ENCODE measurements at places on chromosomes 6 and 20.

DNA sequence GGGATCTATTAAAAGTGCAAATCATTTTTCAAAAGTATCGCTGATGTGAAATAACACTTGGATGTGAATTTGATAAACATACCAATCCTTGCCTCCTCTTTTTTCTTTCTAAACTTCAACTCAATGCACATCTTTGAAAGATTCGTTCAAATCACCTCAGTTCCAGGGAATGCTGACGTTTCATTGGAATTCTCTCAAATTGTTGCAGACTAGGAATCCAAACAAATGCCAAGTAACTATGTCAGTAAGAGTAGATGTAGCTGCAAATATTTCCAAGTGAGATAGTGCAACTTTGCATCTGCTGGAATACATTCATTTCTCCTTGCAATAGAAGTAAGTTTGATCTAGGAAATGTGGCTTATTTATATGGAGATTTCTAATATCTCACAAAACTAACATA, 220.7 kb downstream of the FUT9 start:
- DNase-seq: no peak

GRCh38 chr6:158715330-158716311, 65.8 kb downstream of the SYTL3 start:
- DNase-seq: no peak

- DNase-seq: no peak
These were observed 32.4 kb upstream of the GFOD1 start for GRCh38 chr6:13519839-13520238.

- no peak for DNase-seq
These were observed 146.7 kb downstream of the TTLL2 start for GRCh38 chr6:167471548-167471930.

GRCh38 chr6:30781395-30781742, 37.0 kb upstream of the IER3 start:
- DNase-seq: no peak

DNA sequence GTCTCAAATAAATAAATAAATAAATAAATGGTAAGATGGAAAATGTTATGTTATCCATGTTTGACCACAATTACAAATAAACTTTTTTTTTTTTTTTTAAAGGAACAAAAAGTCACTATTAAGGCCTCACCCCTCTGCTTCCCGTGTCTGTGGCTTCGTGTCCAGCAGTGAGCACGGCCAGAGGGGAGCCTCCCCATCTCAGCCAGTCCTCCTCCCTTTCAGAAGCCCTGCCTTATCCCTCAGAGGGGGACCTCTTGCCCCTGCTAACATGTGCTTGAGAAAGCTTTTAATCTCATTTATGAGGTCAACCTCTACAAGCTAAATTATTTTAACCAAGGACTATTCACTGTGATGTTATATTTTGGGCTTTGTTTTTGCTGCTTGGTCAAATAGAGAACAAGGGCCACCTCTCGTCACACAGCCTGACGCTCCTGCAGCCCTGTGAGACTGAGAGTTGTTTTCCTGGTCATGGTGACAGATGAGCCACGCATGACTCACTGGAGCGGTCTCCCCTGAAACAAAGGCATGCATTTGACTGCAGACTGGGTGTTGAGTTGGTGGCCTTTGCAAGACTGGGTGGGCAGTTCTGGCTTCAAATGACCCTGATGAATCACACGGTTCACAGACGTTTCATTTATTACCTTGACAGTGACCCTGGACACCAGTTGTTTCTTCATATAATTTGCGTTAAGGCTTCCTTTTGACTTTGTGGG, 131.8 kb downstream of the TIAM2 start:
- peak; percentile 46 for DNase-seq

DNA sequence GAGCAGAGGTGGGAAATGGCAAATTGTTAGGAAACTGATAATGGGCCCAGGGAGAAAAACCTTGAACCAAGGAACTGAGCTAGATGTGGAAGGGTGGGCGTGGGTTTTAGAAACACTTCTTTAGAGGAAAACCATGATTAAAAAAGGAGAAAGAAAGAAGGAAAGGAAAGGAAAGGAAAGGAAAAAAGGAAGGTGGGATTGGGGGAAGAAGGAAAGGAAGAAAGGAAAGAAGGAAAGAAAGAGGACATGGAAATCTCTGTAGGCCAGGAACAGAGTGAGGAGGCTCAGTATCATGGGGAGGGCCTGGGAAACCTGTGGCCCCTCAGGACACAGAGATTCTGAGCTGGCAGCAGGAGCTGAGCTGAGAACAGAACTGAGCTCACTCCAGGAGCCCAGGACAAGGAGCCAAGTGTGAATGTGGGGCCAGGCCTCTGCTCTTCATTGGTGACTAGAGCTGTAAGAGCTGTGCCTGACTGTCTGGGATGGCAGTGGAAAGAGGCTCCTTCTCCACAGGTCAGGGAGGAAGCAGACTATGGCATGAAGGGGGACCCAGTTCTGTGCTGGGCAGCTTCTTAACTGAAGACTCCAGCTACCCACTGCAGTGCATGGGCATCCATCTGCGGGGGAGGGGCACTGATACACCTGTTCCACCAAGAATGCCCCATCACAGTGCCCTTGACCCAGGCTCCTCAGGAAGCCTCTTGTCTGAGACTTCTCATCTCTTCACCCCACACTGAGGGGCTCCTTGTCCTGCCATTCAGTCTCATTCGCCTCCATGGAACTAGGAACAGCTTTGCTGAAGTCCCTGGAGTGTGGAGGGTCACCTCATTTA, 116.1 kb upstream of the BACH2 start:
- no peak for DNase-seq

- no peak for DNase-seq
These were observed 216.2 kb downstream of the CD83 start for GRCh38 chr6:14333556-14334305.

GRCh38 chr20:20630551-20630950, 81.9 kb downstream of the RALGAPA2 start:
- no peak for DNase-seq

DNA sequence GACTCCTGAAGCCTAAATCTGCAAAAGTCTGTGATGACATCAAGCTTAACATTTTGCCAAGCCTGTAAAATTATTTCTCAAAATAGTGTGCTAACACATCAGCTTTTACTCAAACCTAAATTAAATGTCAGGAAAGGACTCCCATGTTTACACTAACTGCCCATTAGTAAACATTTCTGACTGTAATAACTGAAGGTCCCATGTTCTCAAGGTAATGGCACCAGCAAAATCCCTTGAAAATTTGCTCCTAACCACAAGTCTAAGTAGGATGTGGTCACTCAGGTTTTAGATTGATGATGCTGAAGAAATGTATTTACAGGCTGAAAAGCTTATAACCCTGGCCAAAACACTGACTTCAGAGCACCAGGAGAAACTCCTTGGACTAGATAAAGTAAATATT, 33.0 kb downstream of the BACH2 start:
- no peak for DNase-seq

- no peak for DNase-seq
These were observed 172.6 kb downstream of the BMP2 start for GRCh38 chr20:6940048-6940447.

DNA sequence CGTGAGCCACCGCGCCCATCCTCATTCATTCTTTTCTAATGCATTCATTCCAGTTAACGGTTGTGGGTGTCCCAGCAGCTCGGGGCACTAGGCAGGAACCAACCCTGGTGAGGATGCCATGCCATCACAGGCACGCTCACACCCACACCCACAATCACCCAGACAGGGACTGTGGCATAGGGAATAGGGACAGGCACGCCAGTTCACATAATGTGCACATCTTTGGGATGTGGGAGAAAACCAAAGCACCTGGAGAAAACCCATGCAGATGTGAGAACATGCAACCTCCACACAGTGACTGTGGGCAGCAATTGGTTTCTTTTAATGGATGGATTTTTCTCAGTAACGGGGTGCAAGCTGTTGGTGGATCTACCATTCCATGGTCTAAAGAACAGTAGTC, 64.3 kb downstream of the IRF4 start:
- no peak for DNase-seq

DNA sequence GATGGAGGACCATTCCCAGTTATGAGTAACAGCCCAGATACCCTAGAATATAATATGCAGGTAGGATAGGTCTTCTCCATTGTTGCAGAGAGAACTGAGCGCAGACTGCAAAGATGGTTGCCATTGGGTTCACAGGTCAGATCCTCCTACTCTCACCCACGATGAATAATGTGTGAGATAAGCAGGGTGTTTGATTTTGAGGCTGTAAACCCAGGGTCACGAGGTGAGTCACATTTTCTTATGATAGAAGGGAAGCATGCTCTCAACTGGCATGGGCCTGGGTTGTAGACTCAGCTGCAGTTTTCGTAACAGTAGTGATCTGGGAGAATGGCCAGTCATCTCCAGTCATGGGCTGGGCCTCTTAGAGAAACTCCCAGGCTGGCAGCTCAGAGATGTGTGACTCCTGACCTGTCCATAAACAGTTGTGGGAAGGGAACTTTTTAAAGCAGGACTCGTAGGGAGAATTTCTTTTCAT, 74.2 kb downstream of the CD164 start:
- no peak for DNase-seq

Data from activated T-helper 9 cell treated with anti-CD3 and anti-CD28 coated beads, Interleukin-2, amount 50 U/mL, for 16 hours (primary cell).